ENCODE measurements at places on chromosomes 1 and 21. TPM values are rescaled to one million over a fixed set of nuclear protein-coding genes. Genes with fewer than 3 reads are reported as not detected.

Gene SAMSN1
- not detected for total RNA-seq

Gene CD1E
- total RNA-seq: not detected

Gene RXFP4
- total RNA-seq: not detected

Gene VWA5B1
- total RNA-seq: not detected

Gene UTS2
- total RNA-seq: not detected

Gene SH2D5
- 16.8 TPM for total RNA-seq

Gene CHI3L1
- total RNA-seq: not detected

Gene KCNE2
- total RNA-seq: not detected

Gene C4BPA
- 0.55 TPM for total RNA-seq

Gene RRAGC
- 27.8 TPM for total RNA-seq

Gene FCGR1A
- total RNA-seq: not detected

Gene MPL
- 0.31 TPM for total RNA-seq

Gene HSD3B2
- total RNA-seq: not detected

Gene RAB13
- 159 TPM for total RNA-seq

Gene CATSPERE
- total RNA-seq: not detected

Gene CD53
- total RNA-seq: not detected

Gene KRTAP7-1
- total RNA-seq: not detected

Gene DMRTA2
- 0.16 TPM for total RNA-seq

Gene CD160
- total RNA-seq: not detected

Gene PKLR
- not detected for total RNA-seq

Gene PROK1
- total RNA-seq: not detected

Gene HES3
- total RNA-seq: not detected

Gene TDRD10
- total RNA-seq: not detected

Gene CD5L
- not detected for total RNA-seq

Gene BLACAT1
- total RNA-seq: 0.05 TPM

Gene S100A11
- total RNA-seq: 1,871 TPM

Gene FCRL2
- total RNA-seq: not detected

Gene TAS1R1
- not detected for total RNA-seq
